DMS79 (cell line): ENCODE measurements at places on chromosomes 7 and 10.

- DNase-seq, result no peak
Measured at GRCh38 chr7:46558482-46559193, 637.6 kb upstream of the IGFBP3 start.

GRCh38 chr7:2771274-2771731 is 72.8 kb downstream of the GNA12 start:
- DNase-seq, result no peak

DNA sequence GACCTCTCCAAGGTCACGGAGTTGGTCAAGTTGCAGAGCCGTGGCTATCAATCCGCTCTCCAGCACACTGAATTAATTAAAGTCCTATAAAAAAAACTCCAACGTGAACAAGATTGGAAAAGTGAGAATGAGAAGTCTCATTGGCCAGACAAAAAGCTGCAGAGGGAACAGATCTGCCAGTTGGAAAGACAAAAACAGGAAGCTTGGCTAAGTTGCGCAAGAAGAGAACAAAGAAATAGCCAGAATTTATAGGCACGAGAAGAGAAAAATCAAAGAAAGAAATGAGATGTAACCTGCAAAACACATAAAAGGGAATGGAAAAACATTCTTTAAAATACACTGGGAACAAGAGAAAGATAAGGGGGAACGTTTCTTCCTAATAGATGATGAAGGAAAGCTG is 45.7 kb upstream of the CRTAC1 start:
- DNase-seq, result no peak

DNA sequence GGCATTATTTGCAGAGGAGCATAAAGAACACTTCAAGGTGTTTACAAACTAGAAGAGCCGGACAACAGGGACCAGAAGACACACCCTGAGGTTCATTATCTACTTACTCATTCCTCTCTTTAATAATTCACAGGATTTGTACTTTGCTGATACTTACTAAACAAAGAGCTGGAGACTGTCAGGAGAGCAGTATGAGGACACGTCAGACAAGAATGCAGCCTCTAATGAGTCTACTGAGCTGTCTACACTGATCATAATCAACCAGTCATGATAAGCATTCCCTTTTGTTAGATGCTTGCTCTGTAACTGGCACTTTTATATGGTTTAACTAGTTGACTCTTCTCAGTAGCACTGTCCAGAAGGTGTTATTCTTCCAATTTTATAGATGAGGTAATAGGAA is 243.3 kb upstream of the CDC14C start:
- DNase-seq, result no peak

- DNase-seq, result peak; percentile 1
Measured at GRCh38 chr7:74527842-74528241, 74.1 kb downstream of the GTF2IRD1 start.
